Naive thymus-derived CD8-positive, alpha-beta T cell (primary cell): ENCODE measurements at places on chromosomes 13 and 19.

DNA sequence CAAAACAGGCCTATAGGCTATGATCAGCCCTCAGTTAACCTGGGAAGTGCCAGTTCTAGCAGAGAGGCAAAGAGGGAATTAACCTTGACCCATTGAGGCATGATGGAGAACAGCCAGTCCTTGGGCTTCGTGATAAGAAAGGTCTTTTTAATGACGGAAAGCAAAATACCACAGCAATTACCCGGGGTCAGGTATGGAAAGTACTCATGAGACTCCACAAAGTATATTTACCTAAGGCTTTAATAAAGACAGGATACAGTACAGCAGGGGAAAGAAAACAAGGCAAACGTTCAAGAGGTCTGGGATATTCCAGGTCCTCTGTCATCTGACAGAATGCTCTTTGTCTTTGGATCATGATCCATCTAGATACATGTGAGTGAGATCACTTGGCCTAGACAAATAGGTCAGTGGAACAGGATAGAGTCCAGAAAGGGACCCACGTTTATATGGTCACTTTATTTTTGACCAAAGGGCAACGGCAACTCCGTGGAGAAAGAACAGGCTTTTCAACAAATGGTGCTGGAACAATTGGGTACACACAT lies 52.2 kb downstream of the WDFY2 start:
- DNase-seq: no peak

DNA sequence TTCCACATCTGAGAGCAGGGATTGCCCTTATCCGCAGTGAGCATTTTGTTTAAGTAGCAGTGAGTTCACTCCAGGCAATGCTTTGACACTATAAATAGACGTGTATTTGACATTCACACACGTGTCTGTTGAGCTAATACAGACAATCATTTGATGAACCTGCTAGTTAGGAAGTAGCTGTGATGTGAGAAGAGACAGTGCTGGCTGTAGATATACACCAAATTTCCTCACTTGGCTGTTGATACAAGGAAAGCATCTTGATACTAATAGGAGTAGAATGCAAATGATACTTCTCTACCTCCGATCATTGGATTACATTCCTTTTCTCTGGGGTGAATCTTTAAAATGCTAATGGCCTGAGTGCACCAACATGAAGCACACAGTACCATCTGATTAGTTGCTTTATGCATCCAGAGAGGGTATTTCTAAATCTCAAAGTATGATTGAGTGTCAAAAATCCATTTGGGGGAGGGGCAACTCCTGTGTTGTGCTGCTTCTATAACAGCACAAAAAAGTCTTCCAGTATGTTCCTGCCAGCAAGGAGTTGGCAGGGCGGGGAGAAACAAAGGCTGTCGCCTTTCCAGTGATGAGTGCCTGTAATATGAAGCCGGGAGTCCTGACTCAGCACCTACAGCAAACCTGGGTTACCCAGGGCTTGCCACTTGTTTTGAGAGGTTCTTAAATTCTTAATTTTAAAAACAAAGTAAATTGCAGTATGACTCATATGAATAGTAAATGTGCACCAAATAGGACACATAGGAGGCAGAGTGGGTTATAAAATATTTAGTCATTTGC lies 7.0 kb downstream of the CUL4A start:
- DNase-seq: no peak

DNA sequence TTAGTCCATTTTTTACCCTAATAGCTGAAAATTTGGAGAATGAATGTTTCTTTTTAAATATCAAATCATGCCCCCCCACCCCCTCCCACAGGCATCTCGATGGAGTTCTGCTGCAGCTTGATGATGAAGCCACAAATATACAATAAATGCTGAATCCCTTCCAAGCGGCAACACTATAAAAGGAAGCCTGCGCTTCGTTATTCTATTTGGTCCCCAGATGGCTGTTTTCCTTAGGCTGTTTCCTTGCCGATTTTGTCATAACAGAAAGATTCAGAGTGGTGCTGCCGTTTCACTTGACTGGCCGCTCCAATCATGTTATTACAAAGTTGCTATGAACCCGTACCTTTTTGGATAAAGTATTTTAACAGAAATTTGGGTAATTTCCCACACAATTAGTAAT lies 79.5 kb downstream of the MYO16 start:
- DNase-seq: no peak

DNA sequence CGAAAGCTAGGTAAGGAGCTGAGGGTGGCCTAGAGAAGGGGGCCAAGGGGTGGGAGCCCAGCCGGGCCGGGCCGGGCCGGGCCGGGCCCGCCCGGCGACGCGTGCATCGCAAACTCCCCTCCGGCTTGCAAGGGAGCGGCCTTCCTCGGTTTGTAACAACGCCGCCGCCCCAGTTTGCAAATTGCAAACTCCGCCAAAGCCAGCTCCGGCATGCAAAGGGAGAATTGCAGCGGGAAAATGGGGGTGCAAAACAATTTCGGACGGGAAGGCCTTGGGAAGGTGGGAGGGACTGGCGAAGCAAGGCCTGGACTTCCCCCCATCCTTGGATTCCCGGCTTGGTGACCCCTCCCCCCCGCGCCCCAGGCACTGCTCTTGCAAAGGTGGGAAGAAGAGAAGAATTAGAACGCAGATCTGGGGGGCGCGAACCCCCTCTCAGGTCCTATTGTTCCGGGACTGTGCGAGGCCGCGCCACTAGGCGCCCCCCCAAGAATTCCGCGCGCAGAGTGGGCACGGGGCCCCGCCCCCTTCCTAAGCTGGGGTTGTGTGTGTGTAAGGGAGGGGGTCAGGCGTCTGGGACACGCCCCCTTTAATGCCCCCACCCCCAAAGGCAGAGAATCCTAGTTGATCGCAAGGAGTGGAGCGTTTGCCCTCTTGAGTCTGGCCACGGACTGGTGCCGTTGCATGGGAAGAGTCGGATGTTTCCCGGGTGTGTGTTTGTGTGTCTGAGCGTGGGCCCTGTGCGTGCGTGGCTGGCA lies 926 bp downstream of the PRR12 start:
- DNase-seq: peak; percentile 37

- DNase-seq: no peak
Measured at GRCh38 chr13:91934354-91934753, 535.9 kb downstream of the GPC5 start.

- DNase-seq: no peak
Measured at GRCh38 chr19:31448221-31448657, 99.0 kb upstream of the TSHZ3 start.

- no peak for DNase-seq
Measured at GRCh38 chr13:113650731-113651148, 7.3 kb downstream of the ATP4B start.

DNA sequence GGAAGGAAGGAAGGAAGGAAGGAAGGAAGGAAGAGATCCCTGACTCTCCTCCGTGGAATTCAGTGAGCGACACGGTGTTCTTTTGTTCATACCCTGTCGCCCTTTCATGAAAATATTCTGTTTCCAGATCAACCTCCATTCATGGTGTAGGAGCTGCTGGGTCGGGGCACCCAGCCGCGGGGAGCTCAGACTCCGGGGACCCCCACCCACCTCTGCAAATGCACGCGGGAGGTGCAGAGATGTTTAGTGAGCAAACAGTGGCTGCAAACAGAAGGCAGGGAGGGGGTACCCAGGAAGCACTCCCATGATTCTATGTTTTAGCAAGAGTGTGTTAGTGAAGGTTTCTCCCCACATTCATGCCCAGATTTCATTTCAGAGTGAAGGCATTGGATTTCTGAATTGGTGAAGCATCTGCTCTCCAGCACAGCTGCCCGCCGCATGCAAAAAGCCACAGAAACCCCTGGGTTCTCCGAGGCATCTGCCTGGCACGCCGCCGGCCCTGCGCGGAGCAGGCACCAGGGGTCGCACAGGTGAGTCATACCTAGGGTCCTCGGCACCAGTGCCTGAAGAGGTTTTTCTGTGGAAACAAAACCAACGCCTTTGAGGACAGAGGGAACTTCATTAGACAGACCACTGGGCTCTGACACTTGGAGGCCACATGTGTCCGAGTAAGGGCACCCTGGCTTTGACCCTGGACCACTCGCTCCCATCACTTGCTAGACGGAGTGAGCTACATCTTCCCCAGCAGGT lies 80.6 kb downstream of the ZNF557 start:
- DNase-seq: no peak

- DNase-seq: no peak
Measured at GRCh38 chr13:113980489-113981064, 6.7 kb upstream of the C13orf46 start.

- no peak for DNase-seq
Measured at GRCh38 chr13:64928696-64929499, 2301.2 kb downstream of the PCDH9 start.

DNA sequence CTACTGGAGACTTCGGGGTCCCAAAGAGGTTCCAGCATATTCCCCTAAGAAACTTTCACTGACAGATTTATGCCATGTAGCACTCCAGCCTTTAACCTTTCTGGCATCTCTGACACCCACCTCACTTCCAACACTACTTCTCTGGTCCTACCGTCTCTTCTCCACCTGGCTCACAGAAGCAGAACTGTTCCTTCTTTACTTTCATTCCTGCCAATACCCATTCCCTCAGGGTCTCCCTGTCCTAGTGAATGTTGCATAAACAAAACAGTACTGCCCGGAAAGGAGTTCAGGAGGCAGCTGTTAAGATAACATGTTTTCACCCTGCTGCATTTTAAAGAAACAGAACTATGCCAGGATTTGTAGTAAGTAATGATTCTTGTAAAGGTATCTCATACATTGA lies 136.0 kb upstream of the MIR17HG start:
- DNase-seq: no peak

- DNase-seq: no peak
Measured at GRCh38 chr13:114077933-114078325, 54.5 kb downstream of the RASA3 start.

GRCh38 chr19:10720607-10721125 lies 2.8 kb downstream of the DNM2 start:
- no peak for DNase-seq

- no peak for DNase-seq
Measured at GRCh38 chr13:97139691-97140090, 82.4 kb upstream of the MBNL2 start.

DNA sequence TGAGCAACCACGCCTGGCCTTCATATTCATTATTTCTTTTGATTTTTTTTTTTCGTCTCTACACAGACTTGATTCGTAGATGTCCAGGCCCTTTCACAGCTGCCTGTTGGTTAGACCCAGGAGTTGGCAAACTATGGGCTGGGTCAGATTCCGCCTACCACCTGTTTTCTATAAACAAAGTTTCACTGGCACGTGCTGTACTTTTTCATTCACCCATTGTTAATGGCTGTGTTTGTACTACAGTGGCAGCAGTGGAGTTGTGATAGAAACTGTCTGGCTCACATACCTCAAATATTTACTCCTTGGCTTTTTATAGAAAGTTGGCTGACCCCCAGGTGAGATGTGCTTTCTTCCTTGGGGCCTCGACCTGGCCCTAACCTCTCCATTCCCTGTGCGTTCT lies 72.9 kb upstream of the TEX29 start:
- no peak for DNase-seq

DNA sequence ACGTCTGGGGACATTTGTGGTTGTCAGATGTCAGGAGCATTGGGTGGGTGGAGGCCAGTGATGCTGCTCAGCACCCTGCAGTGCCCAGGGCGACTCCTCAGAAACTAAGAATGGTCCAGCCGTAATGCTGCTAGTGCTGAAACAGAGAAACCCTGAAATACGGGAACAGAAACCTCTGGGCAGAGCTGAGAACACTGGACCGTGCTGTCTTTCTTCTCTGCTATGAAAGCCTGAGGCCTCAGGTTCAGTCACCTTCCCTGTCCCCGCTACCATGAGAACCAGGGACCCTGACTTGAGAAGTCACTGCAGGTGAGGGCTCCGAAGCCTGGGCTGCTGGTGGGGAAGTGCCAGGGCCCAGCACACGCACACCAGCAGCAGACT lies 13.4 kb downstream of the CAPS start:
- no peak for DNase-seq

DNA sequence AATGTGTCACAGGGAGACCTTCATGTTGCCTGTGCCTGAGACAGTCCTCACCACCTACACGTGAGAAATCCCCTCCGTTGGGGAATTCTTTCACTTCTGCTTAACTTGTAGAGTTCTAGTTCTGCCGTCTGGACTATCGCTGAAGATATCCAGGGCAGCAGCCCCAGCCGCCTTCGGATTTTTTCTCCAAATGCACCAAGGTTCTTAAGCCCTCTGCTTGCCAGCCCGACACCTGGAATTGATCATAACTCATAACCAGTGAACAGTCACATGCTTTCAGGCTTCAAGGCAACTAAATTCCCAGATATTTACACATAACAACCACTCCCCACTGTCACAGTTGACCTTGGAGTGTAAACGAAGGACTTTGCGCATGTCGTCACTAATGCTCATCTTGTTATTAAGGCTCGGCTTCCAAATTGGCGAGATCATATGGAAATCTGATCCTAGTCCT lies 114.4 kb downstream of the RAB20 start:
- no peak for DNase-seq

DNA sequence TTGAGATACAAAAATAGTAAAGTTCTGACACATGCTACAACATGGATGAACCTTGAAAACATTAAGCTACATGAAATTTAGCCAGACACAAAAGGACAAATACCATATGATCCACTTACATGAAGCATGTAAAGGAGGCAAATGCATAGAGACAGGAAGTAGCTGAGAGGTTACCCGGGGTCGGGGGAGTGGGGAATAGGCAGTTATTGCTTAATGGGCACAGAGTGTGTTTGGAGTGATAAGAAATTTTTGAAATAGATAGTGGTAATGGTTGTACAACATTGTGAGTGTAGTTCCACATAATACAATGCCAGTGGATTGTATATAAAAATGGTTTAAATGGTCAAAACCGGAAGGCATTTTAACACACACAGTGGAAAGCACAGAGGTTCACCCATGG lies 4.3 kb downstream of the N4BP2L1 start:
- no peak for DNase-seq
